Regular cardiac myocyte (primary cell): ENCODE measurements at places on chromosomes 5 and 9. TPM values are rescaled to one million over a fixed set of nuclear protein-coding genes. Genes with fewer than 3 reads are reported as not detected.

Gene PRLR
- under 0.01 TPM in 1 of 2 replicates, not detected in the other for total RNA-seq

Gene KCNIP1
- 0.19 TPM in 1 of 2 replicates, not detected in the other for total RNA-seq

Gene AK8
- under 0.01 and 0.19 TPM in 2 replicates for total RNA-seq

Gene ABO
- not detected in 2 replicates for total RNA-seq

Gene RNF130
- total RNA-seq = 14.2 and 39.7 TPM in 2 replicates

Gene FST
- 205 and 256 TPM in 2 replicates for total RNA-seq

Gene PPP2R2B
- 1.7 TPM in 1 of 2 replicates, not detected in the other for total RNA-seq

Gene TUSC1
- 8.4 and 11.0 TPM in 2 replicates for total RNA-seq

Gene GDA
- total RNA-seq = not detected in 2 replicates

Gene SPINK6
- not detected in 2 replicates for total RNA-seq

Gene ARHGEF39
- total RNA-seq = 0.28 and 3.6 TPM in 2 replicates

Gene DNAJC21
- total RNA-seq = 44.0 and 53.5 TPM in 2 replicates

Gene PCDHB14
- 0.58 and 2.5 TPM in 2 replicates for total RNA-seq

Gene FBLL1
- under 0.01 and 0.77 TPM in 2 replicates for total RNA-seq

Gene FOXD4L3
- under 0.01 and 0.28 TPM in 2 replicates for total RNA-seq

Gene SH2D3C
- 0.19 and 0.85 TPM in 2 replicates for total RNA-seq

Gene RGS14
- total RNA-seq = 3.6 and 9.3 TPM in 2 replicates

Gene CD274
- total RNA-seq = 6.5 and 19.7 TPM in 2 replicates

Gene TRAF1
- 0.96 and 2.3 TPM in 2 replicates for total RNA-seq

Gene ANKRD20A1
- total RNA-seq = under 0.01 and 0.28 TPM in 2 replicates

Gene OBP2B
- total RNA-seq = not detected in 2 replicates

Gene CTSV
- under 0.01 and 0.38 TPM in 2 replicates for total RNA-seq

Gene LRRC26
- total RNA-seq = not detected in 2 replicates

Gene CCNJL
- 0.58 and 0.85 TPM in 2 replicates for total RNA-seq

Gene GMCL2
- total RNA-seq = not detected in 2 replicates

Gene CMYA5
- under 0.01 and 1.1 TPM in 2 replicates for total RNA-seq

Gene GABRP
- total RNA-seq = under 0.01 TPM in 1 of 2 replicates, not detected in the other

Gene NSMF
- 15.2 and 17.3 TPM in 2 replicates for total RNA-seq

Gene PDZD2
- total RNA-seq = 0.28 and 0.58 TPM in 2 replicates

Gene IL5
- total RNA-seq = 0.28 TPM in 1 of 2 replicates, not detected in the other

Gene FREM1
- not detected in 2 replicates for total RNA-seq

Gene TAF1L
- total RNA-seq = not detected in 2 replicates

Gene EMB
- 13.5 and 15.9 TPM in 2 replicates for total RNA-seq

Gene OR1J2
- 0.28 TPM in 1 of 2 replicates, not detected in the other for total RNA-seq

Gene GPR21
- 0.38 and 1.1 TPM in 2 replicates for total RNA-seq

Gene CCDC180
- total RNA-seq = 0.38 and 2.8 TPM in 2 replicates

Gene CCDC171
- total RNA-seq = 1.5 and 2.8 TPM in 2 replicates

Gene TCF7
- under 0.01 and 0.38 TPM in 2 replicates for total RNA-seq

Gene TXNDC8
- not detected in 2 replicates for total RNA-seq

Gene SLC36A3
- total RNA-seq = not detected in 2 replicates
